ENCODE measurements at places on chromosomes 5 and 9.

DNA sequence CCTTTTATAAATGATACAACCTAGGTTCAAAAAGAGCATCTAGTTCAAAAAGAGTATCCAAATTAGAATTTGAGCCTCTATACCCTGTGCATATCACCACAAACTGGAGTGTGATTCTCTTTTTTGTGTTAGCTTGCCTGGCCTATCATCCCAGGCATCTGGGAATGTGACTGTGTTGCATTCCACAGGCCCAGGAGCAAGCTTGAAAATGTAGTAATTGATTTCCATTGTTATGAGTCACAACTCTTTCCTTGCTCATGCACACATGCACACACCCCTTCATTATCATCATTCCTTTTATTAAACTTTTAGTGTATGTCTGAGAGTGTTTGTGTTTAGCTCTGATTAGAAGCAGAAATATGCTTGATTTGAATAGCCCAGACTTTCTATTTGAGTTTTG lies 75.2 kb downstream of the FCHO2 start:
- DNase-seq = peak; percentile 72

DNA sequence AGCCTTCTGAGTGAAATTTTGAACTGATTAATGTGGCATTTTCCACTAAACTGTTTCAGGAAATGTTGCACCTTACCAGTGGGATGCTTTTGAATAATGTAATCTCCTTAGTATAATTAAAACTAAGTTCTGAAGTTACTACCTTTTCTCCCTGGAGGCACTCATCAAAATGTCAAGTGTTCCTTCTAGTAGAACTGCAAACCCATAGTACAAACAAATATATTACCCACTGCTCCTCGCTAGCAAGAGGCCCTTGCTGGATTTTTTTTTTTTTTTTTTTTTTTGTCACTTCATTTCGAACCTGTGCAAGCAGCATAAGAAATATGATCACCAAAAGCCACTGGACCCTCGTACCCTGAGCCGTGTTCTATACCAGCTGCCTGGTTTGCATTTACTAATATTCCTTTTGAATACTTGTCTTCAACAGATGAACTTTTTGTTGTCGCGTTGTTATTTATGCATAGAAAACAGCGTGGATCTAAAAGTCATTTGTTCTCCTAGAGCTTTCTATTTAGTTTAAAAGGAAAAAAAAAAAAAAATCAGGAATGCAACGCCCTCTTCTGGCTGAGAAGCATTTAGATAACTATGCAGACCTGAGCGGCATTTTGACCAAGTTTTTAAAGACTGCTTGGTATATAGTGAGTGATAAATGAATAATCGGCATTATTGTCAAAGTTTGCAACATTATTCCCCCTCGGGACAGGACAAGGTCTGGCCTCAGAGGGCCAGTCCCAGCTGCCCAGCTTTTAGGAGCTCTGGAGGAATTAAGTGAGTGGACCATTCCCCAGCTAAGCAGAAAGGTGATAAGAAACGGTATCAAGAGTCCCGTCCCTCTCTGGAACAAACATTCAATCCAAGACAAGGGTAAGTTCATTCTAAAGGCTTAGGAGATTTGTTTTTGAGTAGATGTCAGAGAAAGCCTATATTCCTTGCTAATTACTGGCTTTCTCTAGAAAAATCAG lies 162.5 kb upstream of the KIF2A start:
- DNase-seq = peak; percentile 44

- no peak for DNase-seq
Measured at GRCh38 chr9:37515620-37516258, 30.0 kb downstream of the POLR1E start.

DNA sequence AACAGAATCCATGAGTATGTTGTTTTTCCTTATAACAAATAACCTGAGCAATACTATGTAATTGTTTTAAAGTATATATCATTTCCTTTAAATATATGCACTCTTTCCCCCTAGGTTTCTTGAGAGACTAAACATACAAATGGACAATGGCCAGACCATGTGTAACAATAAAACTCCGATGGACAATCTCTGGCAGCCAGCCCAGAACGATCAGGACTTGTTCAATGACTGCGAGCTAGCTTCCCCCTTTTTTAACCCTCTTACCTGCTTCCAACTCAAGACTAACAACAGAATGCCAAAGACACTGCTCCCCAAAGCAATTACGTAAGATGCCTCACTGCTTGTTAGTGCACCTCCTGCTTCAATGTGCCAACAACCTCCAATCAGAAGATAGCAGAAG lies 94.9 kb downstream of the HTR4 start:
- DNase-seq = no peak

DNA sequence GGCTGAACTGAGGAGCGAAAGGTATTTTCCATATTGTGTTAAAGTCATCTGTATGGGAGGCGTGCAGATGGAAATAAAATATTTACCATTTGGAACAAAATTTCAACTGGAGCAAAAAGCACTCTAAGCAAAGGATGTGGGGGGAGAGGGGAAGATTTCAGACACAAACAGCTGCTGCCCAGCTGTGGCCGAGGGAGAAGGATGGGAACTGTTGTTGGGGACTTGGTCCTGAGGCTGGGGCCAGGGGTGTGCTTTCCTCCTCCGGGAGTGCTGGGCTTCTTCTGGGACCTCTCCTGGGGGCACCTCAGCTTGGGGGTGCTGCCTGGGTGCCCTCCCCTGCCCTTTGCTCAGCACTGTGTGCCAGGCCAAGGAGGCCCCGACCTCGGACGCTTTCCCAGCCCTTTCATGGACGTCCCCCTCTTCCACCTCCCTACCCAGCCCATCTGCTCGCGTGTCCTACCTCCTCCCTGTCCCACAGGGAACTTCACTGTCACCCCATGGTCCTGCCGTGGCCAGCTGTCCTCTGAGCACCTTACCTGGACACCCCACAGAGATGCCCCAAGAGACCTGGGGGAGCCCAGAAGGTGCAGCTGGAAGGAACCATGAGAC lies 101.9 kb upstream of the COL5A1 start:
- no peak for DNase-seq

DNA sequence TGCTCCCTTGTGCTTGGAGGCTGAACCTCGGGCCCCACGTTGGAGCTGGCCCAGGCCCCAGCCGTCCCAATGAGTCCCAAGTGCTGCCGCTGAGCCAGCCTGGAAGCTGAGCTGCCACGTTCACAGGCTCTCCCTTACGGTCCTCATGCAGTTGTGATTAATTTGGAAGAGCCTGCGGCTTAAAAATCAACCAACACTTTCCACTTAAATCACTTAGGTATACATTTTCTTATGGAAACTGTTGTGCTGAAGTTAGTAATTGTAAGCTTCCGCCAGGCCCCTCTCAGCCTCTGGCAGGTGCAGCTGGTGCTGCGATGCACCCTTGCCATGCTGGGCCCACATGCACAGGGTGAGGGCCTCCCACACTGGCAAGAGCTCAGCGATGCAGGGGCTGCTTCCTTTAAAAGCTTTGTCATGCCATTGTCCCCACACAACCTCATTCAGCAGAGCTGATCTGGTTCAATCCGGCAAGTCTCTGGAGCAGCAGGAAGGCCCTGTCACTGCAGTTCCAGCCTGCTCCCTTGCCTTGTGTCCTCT lies 61.0 kb downstream of the IPPK start:
- DNase-seq = no peak

- DNase-seq = no peak
Measured at GRCh38 chr5:362189-362588, 40.7 kb downstream of the AHRR start.

- no peak for DNase-seq
Measured at GRCh38 chr5:1950708-1951103, 68.0 kb upstream of the IRX4 start.

DNA sequence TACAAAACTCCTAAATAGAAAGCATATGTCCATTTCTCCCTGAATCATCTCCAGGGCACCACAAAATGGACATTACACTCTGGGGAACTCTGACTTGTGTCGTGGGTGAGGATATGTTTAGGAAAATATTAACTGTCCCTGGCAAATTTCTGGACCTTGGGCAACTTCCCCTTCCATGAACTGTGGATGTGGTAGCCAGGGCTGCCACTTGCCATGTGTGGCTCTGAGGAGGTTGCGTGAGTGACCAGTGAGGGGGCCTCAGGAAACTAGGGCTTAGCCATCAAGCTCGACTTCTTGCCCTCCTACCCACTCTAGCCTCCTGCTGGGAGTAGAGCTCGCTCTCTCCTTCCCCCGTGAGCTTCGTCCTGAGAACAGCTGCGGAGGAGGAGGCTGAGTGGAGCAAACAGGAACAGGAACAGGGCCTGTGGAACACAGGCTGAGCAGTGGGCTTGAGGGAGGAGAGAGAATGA lies 13.8 kb upstream of the STC2 start:
- DNase-seq = peak; percentile 73

GRCh38 chr5:144169904-144170275 lies 569 bp downstream of the YIPF5 start:
- no peak for DNase-seq

DNA sequence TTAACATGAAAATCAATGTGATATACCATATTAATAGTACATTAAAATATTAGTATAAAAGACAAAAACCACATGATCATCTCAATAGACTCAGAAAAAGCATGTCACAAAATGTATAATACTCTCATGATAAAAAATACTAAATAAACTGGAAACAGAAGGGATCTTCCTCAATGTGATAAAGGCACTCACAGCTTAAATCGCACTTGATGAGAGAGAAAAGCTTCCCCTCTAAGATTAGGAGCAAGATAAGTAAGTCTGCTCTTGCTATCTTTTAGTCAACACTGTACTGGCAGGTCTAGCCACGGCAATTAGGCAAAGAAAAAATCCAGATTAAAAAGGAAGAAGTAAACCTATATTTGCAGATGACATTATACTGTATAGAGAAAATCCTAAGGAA lies 21.8 kb upstream of the MSH3 start:
- no peak for DNase-seq

GRCh38 chr9:109721001-109721400 lies 59.0 kb upstream of the PALM2AKAP2 start:
- peak; percentile 68 for DNase-seq

DNA sequence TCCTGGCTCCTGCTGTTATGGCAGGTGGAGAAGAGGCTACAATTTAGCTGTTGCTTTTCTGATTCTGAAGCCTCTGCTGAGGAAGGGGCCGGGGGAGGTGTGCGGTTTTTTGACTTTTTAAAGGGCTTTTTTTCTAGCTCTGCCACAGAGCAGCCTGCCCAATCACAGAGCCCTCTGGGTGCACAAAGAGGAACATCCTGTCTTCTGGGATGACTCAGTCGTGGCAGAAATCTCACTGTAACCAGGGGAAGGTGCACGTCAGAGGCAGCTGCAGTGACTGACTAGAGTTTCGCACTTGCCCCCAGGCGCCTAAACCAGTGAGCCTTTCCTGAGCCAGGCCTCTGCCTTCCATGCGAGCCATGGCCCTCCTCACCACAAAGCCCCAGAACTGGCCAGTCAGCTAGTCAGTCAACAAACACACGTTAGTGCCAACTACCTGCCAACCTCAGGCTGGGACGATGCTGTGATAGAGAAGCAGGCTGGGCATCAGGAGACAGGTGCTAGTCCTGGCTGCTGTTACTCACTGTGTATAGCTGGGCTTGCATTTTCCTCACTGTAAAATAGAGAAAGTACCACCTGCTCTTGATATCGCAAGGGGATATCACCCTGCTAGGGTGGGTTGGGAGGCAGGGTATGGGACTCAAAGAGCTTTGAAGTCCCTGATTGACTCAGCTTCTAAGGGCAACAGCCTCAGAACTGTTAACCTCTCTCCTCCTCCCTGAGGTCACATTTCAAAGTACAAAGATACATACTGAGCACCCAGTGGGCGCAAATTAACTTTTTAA lies 2.2 kb downstream of the AKNA start:
- no peak for DNase-seq

DNA sequence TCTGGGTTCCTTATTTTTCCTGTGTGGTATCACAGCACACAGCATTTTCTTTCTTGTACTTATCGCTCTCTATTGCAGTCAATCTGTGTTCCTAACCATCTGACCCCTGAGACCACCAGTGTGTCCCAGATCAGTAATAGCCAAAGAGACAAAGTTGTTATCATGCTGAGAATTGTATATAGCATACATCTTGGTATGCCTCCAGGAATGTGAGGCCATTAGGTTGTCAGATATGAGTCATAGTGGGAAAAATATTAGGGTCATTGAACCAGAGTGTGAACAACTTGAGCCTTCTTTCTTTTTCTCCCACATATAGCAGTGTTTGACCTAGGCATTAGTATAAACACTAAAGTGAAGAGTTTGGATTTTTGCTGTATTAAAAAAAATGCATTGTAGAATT lies 106.3 kb downstream of the NDUFAF2 start:
- no peak for DNase-seq

GRCh38 chr9:134445000-134445399 lies 118.7 kb downstream of the RXRA start:
- DNase-seq = no peak

Data from endodermal cell (in vitro differentiated cells).